GM04504 (cell line): ENCODE measurements at places on chromosomes 6 and 20.

- no peak for DNase-seq
Observed at GRCh38 chr6:38387461-38387860, 252.3 kb downstream of the BTBD9 start.

DNA sequence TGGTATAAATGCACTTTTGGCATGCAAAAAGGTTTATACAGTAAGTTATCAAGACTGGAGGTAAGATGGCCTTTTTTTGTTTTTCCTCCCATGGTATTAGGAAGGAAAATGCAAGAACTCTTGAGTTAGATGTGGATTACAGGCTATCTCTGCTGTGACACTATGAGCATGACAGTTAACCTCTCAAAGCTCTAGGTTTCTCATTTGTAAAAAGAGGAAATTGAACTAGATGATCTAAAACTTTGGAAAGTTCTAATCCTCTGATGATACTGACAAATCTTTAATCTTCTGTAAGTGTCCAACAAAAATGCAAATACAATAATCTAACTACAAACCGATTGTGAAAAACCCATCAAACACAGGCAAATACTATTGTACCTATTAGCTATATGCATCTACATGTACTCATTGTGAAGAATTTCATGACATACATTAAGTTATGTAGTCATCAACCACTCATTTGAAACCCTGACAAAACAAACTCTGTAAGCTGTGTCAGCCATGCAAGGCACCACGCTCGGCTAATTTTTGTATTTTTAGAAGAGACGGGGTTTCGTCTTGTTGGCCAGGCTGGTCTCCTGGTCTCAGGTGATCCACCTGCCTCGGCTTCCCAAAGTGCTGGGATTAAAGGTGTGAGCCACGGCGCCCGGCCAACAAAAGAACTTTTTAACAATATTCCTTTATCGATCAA is 4.2 kb downstream of the CDK19 start:
- DNase-seq, result no peak

DNA sequence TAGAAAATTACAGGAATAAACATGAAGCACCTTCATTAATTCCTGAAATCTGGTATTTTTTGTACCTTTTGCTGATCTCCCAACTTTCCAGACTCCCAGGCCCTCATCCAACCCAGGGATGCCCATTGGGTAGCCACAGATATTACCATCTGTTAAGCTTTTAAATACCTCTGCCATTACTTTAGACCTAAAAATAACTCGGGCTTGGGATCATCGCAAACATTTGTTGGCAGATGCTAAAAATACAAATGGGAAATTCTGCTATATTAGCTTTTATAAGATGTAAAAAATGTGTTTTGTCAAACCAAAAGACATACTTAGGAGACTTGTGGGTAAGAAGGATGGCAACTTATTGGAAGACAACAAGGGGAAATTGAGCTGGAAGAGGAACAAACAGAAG is 376.1 kb downstream of the CENPW start:
- DNase-seq, result no peak

- no peak for DNase-seq
Observed at GRCh38 chr6:56549014-56549413, 93.7 kb downstream of the DST start.

DNA sequence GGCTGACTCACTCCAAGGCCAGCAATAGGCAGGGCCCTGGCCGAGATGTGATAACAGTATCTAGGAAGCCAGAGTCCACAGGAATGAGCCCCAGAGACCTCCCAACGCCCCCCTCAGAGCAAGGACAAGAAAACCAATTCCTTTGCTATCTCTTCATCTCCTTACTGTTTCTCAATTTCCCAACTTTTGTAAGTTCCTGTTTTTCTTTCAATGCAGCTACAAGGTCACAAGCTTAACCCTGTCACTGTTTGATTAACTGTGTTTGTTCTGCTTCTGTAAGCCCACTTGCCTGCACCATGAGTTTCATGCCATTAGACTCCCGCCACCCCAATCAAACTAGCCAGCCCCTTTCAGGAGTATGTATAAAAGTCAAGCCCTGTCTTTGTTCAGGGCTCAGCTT is 3.5 kb downstream of the FKBP1C start:
- no peak for DNase-seq

- DNase-seq, result no peak
Observed at GRCh38 chr6:89117211-89118108, at the start of gene SRSF12. Gene SRSF12, minus strand, starts transcription at chr6:89118071. Its CDS starts 184 bp downstream, at chr6:89117887.

- DNase-seq, result no peak
Observed at GRCh38 chr6:117542493-117542892, 59.8 kb downstream of the GOPC start.

DNA sequence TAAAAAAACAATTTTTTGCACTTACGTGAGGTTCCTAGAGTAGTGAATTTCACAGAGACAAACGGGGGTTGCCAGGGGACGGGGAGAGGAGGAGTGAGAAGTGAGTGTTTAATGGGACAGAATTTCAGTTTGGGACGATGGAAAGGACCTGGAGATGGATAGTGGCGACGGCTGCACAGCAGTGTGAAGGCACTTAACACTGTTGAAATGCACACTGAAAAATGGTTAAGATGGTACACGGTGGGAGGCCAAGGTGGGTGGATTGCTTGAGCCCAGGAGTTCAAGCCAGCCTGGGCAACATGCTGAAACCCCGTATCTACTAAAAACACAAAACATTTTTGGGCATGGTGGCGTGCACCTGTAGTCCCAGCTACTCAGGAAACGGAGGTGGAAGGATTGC is 31.4 kb downstream of the RPP40 start:
- DNase-seq, result no peak
